T-helper 1 cell (primary cell): ENCODE measurements at places on chromosomes 5 and 9.

GRCh38 chr9:83183621-83184020 lies 120.7 kb upstream of the RASEF start:
- no peak for DNase-seq

GRCh38 chr5:88556406-88556805 lies 287.8 kb upstream of the TMEM161B start:
- no peak for DNase-seq

- DNase-seq = no peak
Observed at GRCh38 chr9:17852108-17852507, 273.2 kb downstream of the SH3GL2 start.

- DNase-seq = peak; percentile 59
Observed at GRCh38 chr5:923281-923873, 30.7 kb downstream of the TRIP13 start.

DNA sequence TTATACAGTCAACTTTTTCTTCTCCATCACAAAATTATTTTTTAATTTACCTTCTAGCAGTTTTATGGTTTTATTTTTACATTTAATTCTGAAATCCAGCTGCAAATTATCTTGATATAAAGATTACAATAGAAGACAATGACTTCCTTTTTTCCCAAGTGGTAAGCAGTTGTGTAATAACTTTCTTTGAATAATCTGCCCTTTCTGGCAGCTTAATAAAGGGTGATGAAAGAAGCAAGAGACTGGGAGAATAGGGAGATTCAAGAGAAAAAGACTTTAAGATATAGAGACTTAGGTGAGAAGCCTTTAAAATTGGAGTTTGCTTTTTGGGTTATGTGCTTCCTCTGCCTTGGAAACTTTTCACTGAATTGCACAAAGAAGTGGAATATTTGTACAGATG lies 100.4 kb upstream of the FREM1 start:
- no peak for DNase-seq

DNA sequence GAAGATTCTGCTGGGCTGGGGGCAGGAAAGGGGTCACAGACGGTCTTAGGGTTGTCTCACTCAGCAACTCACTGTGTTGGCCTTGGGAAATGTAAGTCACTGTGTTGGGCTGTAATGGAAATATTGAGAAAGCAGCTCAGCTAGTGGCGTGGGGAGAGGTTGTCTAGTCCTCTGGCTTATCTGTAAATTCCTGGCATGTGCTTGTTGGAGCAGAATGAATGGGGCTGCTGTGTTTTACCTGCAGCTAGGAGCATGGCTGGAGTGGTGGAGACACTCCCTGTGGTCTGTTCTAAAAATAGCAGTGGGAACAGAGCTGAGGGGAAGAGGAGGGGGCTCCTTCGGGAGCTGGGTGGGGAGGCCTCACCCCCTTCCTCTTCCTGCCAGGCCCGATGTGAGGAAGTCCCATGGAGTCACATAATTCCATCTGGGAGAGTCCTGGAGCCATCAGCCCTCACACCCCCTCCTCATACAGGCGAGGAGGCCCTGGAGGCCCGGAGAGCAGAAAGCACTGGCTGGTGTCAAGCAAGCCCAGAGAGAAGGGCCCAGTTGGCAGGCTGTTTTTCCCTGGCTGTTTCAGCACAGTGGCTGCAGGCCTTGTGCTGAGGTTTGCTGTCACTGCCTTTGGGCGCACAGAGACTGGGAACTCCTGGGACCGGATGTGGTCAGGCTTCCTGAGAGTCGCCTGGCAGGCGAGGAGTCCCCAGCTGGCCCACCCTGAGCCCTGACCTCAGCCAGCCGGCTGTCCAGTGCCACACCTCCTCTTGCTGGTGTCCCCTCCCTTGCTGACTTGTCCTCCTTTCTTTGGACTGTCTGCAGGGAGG lies 84.9 kb downstream of the RGS3 start:
- no peak for DNase-seq

- DNase-seq = no peak
Observed at GRCh38 chr9:93415176-93415690, 36.3 kb upstream of the FAM120A start.

DNA sequence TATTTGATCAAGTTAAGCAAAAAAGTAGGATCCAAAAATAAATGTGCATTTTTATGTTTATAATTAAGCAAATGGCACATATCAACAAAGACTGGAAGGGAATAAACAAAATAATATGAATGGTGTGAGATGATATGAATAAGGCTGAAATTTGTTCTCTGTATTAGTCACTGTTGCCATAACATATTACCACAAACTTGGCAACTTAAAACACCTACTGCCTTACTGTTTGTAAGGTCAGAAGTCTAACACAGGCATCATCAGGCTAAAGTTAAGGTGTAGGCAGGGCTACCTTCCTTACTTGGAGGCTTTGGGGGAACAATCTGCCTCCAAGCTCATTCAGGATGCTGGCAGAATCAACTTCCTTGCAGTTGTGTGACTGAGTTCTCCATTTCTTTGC lies 19.3 kb downstream of the PGGT1B start:
- DNase-seq = no peak

DNA sequence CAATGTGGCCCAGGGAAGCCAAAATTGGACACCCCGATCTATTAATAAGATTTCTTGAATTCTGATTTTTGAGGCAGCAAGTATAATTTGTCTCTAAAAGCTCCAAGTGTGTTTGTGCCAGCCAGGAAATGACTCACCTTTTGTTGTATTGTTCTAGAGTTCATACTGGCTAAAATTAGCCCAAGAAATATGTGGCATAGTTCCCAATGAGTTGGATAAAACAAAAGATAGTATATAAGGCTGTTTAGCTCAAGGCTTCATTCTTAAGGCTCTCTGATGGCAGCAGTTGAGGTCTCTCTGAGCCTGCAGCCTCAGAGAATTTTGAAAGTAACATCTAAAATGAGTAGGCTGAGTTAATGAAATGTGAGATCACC lies 21.6 kb downstream of the HMGXB3 start:
- DNase-seq = no peak

DNA sequence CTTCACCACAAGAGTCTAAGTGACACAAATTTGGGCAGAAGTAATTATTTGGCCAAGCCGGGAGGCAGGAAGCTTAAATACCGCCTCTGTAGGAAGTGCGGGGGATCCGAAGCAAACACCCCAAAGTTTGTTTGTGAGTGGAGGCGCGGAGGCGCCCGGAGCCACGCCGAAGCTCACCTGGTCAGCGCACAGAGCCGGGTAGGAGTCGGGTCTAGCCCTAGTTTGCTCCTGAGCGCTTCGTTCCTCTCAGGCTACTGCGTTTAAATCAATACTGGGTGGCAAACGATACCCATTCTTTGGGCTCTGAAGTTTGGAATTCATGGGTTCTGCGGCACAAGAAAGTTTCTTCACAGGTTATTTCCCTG lies 855 bp downstream of the MCC start:
- DNase-seq = no peak

DNA sequence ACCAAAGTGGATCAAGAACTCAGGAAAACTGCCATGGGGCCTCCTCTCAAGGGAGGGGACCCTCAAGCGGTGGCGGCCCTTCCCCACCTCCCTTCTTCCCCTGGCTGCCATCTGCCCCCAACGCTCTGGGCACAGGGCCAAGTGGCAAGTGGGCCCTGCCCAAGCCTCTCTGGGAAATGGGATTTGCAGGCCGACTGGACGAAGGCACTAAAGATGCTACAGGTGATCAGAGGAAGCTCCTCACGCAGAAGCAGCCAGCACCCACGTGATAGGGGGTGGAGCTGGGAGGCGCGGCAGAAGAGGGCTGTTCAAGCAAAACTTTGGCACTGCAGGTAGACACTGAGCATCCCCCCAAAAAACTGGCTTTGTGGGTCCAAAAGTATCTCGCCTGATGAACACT lies 52.7 kb upstream of the UBTD2 start:
- DNase-seq = no peak

DNA sequence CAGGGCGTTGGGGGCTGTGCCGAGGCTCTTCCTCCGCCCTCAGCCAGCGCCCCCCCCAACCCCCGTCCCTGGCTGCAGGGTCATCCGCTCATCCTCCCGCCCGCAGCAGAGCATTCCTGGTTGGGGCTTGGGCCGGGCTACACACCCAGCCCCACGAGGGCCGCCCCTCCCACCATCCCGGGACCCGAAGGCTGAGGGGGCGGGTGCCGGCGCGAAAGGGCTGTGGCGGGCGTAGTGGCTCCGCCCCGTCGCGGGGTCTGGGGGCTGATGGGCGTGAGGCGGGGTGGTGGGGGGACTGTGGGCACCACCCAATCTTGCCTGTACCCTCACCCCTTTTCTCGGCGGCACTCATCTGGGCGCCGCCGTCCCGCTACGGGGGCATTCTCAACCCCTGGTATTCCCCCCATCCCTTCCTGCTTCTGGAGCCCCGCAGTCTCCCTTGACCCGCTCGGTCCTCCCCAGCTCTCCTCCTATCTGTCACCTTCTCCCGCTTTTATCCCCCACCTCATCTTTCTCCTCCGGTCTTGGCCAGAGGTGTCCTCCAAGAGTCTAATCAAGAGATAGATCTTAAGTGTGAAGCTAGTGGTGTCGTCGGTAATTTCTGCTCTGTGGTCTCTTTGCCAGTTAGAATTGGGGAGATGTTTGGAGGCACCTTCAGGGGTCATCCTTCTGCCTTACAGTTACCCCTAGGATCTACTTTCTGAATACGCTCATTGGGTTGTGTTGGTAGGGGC lies 1.6 kb downstream of the FER start:
- no peak for DNase-seq

DNA sequence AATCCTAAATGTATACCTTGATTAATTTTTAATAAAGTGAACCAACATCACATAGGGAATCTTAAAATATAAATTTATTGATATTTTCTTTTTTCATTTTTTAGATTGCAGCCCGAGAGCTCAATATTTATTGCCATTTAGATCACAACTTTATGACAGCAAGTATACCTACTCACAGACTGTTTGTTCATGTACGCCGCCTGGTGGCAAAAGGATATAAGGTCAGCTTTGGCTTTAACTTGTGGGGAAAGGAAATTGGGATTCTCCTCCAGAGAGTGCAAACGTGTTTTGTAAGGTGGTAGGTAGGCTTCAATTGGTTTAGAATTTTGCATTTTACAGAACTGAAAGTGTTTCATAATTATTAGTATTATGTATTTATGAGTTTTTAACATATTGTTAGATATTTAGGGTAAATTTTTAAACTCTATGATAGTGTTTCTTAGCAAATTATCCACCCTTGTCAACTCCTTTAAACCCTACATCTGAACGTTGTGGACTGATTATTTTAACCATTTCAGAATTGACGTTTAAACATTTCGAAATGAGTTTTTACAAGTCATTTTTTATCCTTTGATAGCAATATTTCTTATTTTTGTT lies 17.5 kb upstream of the DHFR start:
- peak; percentile 42 for DNase-seq

GRCh38 chr5:61657686-61658085 lies 325.6 kb downstream of the ZSWIM6 start:
- DNase-seq = no peak

DNA sequence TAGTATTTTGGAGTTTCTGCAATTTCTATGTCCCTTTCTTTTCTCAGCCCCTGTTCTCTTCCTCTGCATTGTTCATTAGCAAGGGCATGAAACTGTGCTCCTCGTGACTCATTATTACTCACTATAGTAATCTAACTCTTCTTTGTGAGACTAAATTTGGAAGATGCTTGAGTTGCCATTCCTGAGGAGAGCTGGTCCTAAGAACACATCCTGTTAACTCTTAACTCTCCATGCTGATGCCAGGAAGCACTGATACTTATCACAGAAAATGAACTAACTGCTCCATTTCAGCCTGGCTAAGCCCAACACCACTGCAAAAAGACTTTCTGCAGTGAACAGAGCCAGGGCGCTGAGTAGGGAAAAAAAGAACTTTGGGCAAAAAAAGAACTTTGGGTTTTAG lies 10.6 kb upstream of the CSNK1A1 start:
- no peak for DNase-seq

- DNase-seq = no peak
Observed at GRCh38 chr9:92607088-92607487, 62.8 kb downstream of the IPPK start.

DNA sequence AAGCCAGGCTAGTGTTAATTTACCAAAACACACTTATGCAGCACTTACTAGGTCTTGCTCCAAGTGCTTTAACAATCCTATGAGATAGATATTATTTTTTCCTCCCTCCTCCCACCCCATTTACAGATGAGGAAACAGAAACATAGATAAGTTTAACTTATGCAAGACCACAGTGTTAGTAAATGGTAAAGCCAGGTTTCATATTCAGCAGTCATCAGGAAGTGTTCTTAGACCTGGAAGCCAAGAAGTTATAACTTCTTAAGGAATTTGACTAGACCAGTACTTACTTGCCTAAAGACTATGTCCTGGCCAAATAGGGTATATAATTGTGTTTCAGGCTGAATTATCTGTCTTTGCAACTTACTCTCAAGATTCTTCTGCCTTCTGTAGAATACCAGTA lies 15.9 kb downstream of the ABHD17B start:
- no peak for DNase-seq

- no peak for DNase-seq
Observed at GRCh38 chr9:38336341-38336740, 56.2 kb upstream of the ALDH1B1 start.

- DNase-seq = no peak
Observed at GRCh38 chr9:114430457-114430856, 42.7 kb upstream of the AKNA start.
